ENCODE measurements at places on chromosomes 3 and 15.

DNA sequence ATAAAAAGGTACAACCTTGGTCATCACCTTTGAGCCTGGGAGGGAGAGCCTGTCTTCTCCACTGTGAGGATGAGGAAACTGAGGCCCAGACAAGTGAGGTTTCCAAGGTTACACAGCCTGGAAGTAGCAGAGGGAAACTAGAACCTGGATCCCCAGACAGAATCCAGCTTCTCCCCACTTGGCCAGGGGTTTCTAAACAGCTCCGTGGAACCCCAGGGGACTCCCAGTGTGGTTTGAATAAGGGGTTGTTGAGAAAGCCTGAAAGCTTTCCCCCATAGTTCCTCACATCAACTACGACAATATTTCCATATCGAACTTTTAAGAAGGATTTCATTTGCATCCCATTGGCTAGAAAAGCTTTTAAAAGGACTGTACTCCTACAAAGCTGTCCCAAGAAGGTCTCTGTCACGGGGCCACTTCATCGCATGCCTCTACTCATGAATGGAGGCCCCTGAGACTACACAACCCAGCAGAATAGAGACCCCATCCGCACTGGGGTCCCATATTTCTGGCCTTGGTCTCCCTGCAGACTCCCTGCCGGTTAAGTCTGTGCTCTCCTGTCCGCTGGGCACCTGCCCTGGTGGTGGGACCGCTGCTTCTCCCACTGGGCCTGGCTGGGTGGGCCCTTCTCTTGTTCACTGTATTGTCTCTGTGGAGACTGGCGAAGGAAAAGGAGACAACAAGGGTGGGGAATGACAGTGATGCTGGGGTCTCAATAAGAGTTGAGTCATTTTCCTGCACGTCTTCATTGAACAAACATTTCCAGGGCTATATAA, 178.5 kb downstream of the SMAD6 start:
- DNase-seq, result no peak

DNA sequence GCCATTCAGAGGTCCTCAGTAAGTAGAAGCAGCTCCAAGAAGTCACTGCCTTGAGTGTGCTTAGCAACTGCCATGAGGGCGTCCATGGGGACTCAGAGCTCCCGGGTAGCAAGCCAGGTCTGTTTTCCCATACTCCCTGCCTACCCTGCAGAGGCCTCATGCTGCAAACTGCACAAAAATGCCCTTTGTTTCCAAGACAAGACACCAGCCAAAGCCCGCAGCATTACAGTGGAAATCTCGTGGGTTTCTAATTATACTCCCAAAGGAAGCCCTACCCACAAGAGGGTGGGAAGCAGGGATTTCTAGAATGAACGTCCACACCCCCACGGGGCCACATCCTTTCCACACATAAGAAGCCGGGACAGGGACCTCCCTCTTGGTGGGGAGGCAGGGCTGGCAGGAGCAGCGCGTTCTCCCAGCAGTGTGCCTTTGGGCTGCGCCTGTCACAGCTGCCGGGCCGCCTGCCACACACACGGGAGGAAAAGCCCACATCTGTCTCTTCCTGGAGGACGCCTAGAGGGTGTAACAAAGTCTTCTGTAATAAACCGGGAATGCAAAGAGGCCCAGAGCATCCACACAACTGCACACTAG, 31.1 kb downstream of the FAM174B start:
- DNase-seq, result no peak

- DNase-seq, result no peak
Observed at GRCh38 chr15:28895566-28895965, 9.8 kb downstream of the APBA2 start.

- DNase-seq, result no peak
Observed at GRCh38 chr3:85524104-85524503, 565.3 kb downstream of the CADM2 start.

DNA sequence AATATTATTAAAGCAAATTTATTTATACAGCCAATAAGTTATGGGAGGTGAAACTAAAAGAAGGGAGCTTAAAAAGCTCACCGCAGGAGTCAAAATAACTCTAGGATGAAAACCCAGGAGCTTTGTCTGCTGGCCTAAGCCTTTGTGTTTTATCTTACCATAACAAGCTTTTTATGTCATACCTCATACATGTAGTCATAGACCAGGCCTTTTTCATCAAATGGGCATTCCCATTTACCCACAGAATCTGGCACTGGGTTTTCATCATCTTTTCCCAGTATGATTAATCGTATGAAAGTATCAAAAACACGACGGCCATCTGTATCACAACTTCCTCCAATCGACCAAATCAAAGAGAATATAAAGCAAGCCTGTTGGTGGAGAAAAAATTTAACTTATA, 122.8 kb downstream of the DNAH12 start:
- DNase-seq, result no peak

- no peak for DNase-seq
Observed at GRCh38 chr15:101773496-101774100, 29.7 kb upstream of the OR4F6 start.

DNA sequence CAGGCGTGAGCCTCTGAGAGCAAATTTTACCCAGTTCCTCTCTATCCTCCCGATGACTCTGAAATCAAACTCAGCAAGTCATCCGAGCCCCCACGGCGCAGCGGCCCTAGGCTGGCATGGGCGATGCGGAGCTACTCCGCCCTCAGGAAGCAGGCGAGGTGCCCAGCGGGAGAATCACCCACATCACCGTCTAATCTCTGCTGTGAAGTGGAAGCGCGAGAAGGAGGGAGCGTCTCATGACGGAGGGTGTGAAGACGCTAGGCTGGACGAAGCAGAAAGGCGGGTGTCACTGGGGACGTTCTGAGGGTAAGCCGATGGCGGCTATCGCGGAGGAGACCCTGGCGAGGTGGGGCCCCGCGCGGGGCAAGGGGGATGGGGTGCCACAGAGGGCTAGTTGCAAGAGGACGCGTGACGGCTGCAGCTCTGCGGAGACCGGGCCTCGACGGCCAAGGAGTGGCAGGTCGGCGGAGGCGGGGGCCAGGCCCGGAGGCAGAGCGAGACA, 9.1 kb upstream of the GNAI2 start:
- no peak for DNase-seq

DNA sequence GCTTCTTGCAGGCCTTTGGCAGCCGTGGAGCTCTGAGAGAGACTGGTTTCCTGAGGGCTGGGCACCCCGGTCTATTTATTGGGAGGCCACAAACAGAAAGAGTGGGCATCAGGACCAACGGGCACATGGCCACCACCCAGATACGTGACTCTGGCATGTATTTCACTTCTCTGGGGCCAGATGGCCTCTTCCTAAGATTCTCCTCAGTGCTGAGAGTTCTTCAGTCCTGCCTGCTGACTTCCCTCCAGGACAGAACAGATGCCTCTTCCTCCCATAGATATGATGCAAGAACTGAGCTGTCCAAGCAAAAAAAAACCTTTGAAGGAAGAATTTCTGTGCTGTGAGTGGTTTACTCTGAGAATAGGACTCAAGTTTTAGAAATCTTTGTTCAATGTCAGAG, 107.7 kb downstream of the IGF2BP2 start:
- DNase-seq, result no peak

GRCh38 chr3:131547585-131547984, 44.8 kb upstream of the MRPL3 start:
- DNase-seq, result no peak

- no peak for DNase-seq
Observed at GRCh38 chr3:82053236-82053635, 291.8 kb upstream of the GBE1 start.

GRCh38 chr3:52454938-52455282, 494 bp upstream of the NISCH start:
- no peak for DNase-seq

DNA sequence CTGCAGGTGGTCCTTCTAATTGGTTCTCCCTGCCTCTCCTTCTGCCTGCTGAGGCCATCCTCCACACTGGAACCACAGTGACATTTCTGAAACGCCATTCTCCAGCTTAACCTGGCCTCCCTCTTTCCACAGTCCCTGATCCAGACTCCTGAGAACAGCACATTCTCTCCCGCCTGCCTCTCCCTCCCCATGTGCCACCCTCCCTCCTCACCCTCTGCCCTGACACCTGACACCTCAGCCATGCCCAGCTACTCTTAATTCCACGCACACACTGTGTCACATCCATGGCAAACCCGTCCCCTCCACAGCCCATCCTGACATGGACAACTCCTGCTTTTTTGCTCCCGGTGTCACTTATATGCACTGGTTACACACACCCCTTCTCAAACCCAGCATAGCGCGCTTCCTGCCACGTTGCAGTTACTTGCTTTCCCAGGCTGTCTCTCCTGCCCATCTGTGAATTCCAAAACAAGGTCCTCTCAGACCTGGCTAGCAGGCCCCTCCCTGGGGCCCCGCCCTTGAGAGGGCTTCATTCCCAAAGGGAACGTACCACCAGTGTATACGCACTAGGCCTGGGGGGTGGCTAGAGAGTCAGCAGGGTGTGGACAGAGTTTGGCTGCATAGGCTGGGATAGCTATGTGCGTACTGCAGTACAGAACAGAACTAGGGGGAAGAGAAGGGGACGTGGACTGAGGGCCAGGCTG, 92.7 kb upstream of the BLM start:
- DNase-seq, result no peak

DNA sequence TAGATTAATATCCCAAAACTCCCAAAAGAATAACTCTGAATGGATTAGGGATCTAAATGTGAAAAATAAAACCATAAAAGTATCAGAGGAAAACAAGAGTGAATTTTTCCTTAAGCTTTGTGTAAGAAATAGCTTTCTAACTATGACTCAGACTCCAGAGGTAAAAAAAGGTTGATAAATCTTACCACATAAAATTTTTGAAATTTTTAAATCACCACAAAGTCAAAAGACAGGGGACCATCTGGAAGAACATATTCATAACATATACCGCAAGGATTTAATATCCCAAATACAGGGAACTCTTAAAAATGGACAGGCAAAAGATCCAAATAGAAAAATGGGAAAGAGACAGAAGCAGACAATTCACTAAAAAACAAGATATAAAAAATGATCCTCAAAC, 145.0 kb downstream of the ARNT2 start:
- DNase-seq, result no peak

DNA sequence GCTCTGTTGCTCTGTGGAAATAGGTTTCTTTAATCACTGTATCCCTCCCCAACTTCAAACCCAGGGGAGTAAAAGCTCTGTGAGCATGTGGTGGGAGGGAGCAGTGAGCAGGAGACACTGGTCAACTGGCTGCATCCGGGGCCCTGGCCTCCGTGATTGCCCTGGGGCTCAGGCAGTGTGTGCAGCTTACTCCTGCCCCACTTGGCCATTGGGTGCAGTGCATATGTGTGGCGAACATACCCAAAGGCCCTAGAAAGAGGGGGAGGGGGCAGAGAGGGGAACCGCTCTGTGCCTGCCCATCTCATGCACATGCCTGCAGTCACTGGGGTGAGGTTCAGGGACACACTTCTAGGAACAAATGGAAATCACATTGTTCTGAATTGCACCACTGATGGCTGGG, 378.7 kb downstream of the ZBBX start:
- no peak for DNase-seq

DNA sequence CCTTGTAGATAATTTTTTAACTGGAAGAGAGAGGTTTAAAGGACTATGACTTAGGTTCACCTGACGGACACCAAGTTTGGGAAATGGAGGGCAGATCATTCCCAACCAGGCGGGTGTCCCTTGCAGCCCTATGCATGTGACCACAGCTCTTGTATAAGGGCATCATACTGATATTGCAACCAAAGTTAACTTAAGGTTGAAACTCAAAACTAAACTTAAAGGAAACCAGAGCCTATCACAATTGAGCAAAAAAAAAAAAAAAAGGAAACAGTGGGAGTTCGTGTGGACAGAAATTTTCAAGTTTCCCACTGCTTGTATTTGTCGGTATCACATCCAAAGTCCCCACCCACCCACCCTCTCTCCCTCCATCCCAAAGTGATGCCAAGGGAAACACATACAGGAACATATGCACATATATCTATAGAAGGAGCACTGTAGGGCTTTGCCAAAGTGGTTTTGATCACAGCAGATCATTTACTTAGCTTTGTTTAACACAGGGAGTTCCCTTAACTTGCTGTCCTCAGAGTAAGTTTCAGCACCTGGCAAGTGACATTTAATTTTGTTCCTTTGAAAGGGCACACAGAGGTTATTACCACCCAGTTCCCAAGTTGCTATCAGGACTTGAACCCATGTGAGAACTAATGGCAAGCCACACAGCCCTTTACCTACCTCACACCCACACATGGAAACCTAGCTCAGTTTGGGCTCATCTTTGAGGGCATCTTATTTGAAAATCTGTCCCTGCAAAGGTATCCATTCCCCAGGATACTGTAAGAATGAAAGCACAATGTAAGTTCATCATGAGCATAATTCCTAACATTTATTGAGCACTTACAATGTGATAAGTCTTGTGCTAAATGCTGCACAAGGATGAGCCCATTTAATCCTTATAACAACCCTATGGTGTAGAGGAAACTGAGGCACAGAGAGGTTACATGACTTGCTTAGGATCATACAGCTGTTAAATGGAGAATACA, 204.5 kb upstream of the CMC1 start:
- no peak for DNase-seq

DNA sequence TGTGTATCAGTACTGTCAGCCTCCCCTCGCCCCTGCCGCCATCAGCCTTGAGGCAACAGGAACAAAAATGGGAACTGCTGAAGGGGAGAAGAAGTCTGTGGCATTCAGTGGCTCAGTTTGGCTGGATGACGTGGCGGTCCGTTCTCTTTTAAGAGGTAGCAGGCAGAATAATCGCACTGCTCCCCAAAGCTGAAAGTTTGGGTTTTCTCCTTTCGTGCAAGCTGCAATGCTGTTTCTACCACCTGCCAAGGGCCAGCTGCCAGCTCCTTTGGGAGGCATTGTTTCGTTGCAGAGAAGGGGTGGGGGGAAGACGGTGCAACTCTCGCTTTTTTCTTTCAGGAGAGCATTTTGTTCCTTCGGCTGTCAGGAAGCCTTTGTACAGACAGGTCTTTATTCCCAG, 369.6 kb upstream of the RORA start:
- no peak for DNase-seq

DNA sequence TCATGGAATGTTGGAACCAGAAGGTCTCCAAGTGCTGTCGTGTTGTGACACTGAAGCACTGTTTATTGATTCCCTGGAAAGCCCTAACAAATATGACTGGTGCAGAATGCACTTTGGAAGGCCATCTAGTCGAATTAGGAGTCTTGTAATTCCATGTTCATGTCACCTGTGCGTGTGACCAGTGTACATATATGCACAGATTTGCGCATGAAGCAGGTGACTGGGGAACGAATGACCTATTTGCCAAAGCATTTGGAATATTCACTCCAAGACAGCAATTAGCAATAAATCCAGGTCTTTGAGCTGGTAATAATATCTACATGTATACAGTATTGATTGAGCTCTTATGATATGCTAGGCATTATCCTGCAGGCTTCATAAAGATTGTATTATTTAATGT, 177.5 kb upstream of the PFN2 start:
- DNase-seq, result no peak

DNA sequence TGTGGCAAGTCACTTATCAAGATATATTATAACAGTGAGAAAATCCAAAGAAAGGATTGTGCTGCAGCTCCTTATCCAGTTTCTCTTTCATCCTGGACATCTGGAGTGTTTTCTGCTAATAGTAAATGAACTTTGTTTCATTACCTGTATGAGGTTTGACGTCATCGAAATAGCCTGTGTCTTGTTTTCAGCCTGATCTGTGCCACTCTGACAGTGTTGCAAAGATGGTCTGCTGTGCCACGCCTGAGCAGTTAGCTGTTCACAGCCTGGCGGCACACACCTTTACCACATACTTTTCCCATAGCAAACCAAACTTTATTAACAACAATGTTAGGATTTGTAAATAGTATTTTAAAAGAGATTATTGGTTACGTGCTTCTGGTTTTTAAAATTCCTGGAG, 34.0 kb downstream of the YEATS2 start:
- no peak for DNase-seq
